Right lobe of liver (tissue), 6 donors: ENCODE measurements at places on chromosomes 2 and 18. TPM values are rescaled to one million over a fixed set of nuclear protein-coding genes. Genes with fewer than 3 reads are reported as not detected.

The LBH gene
- 6.2 TPM for total RNA-seq

GRCh38 chr2:60410456-60411146 is 142.9 kb downstream of the BCL11A start:
- DNase-seq: no peak

GRCh38 chr2:217147818-217148217 is 288.0 kb upstream of the TNP1 start:
- DNase-seq: no peak

DNA sequence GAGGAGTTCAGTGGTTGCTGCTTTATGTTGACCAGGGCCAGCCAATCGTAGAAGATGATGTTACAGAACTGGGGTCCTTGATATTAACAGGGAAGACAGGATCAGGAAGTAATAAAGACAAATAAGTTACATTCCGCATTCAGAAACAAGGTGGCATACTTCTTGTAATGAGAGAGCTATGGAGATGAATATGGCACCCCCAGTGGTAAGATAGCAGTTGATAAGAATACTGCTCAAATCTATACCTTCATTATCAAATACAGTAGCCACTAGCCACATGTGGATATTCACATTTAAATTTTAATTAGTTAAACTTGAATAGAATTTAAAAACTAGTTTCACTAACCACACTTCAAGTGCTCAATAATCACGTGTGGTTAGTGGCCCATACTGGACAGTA is 290.4 kb upstream of the RBMS1 start:
- no peak for DNase-seq
